Stimulated activated CD8-positive, alpha-beta memory T cell treated with anti-CD3 and anti-CD28 coated beads, Interleukin-7, amount 100 ng/mL, for 24 hours (primary cell): ENCODE measurements at places on chromosomes 6 and 20.
A peak's percentile ranks its signal among the peaks of the same experiment; 100 is the strongest.

DNA sequence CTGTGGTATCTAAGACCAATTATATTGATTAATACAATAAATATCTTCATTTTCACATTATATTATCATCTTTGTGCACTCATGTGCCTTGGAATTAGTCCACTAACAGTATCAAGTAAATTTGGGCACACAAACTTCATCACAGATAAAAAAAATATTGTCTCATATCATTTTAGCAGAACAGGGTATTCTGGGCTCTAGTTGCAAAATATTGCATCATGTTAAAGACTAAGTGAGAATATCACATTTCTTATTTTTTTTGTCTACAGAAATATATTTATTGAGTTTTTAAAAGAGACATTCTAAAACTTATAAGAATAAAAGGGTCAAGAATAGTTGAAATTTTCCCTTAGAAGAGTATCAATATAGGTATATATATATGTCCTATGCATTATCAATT lies 754.1 kb upstream of the MAN1A1 start:
- DNase-seq: no peak

DNA sequence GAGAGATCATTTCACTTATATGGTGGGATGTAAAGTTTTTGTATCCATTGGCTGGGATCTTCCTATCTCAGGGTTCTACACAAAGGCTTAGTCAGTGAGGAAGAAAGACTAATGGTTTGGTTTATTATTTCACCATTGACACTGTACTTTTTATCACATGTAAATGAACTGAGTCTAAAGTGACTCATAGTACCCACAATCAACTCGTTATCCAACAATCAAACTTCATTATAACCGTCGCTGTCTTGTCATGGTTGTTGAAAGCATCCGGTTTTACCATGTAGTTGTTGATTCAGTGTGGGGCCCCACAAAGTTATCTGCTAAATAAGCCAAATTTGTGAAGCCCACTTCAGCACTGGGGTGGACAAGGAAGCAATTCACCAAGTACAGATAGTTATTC lies 55.8 kb upstream of the MTRF1L start:
- DNase-seq: no peak

DNA sequence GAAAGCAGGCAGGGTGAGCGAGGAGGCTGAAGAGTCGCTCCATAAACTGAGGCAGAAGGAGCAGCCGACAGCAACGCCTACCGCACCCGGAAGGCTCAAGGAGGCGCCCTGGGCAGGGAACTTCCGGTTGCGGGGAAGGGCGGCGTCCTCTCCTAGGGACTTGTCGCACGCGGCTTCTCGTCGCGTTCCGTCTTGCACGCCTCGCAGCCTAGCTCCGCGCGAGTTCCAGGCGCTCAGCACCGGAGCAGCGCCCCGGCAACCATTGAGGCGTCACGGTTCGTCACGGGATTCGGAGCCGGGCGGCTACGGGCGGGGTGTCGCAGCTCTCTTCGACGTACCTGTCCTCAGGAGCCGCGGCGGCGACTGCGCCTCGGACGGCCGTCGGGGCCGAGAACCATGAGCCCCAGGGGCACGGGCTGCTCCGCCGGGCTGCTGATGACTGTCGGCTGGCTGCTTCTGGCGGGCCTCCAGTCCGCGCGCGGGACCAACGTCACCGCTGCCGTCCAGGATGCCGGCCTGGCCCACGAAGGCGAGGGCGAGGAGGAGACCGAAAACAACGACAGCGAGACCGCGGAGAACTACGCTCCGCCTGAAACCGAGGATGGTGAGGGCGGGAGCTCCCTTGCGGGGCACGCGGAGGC lies at the start of gene SPACA1:
Gene SPACA1 (plus strand): TSS at position 332 of the 641 bp plus-strand sequence. CDS start 65 bp downstream, at position 397.
- no peak for DNase-seq

DNA sequence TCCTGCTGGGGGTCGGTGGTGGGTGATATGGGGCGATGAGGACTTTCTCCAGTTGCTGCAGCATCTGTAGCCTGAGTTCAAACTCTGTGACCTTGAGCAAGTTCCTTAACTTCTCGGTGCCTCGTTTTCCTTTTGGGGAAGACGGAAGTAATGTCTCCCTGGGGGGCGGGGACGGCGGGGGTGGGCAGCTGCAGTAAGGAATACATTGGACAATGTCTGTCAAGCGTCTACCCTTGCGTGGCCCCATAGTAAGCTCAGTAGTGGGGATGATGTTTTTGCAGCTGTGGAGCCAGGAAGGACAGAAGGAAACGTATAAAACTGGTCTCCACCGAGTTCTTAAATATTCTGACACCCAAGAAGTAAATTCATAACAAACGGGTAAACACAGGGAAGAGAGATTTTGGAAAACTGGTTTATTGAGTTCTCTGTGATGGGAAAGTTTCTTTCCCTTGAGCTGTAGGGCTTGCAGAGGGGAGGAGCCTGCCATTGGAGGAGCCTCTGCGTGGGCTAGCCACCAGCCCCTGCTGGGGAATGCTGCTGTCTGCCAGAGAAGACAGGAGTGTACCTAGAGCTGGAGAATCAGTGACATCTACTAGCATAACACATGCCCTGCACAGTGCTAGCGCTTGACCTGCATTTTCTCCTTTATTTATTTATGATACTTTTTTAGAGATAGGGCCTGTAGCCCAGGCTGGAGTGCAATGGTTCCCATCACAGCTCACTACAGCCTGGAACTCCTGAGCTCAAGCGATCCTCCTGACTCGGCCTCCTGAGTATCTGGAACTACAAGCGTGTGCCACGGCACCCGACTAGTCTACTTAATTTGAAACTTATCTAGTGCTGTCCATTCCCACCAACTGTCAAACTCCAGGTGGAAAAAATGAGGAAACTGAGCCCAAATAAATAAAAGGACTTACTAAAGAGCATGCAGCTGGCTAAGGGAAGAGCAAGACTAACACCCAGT lies 1.2 kb upstream of the ACSS1 start:
- no peak for DNase-seq

GRCh38 chr6:2197177-2197671 lies 48.2 kb downstream of the GMDS start:
- DNase-seq: no peak

DNA sequence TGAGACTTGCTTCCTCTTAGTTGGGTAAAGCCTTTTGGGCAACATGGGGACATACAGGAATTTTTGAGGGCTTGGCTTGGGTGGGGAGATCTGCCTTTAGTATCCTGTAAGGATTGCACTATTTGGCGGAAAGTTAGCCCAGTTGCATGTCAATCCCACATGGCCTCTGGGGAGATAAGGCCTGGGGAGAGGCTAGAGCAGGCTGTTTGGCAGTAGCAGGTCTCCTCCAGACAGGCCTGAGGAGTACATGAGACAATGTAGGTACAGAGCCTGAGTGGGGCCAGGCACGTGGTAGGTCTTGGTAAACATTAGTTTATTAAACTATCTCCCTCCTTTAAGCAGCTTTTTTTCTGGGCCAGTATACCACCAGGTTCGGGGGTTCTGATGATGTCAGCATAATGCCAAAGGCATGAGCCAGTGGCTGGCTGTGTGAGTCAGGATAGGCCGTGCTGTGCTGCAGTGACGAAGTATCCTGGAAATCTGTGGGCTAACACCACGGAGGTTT lies 147.9 kb downstream of the VEGFA start:
- DNase-seq: no peak

GRCh38 chr6:42104804-42105125 lies 37.7 kb downstream of the C6orf132 start:
- DNase-seq: no peak

DNA sequence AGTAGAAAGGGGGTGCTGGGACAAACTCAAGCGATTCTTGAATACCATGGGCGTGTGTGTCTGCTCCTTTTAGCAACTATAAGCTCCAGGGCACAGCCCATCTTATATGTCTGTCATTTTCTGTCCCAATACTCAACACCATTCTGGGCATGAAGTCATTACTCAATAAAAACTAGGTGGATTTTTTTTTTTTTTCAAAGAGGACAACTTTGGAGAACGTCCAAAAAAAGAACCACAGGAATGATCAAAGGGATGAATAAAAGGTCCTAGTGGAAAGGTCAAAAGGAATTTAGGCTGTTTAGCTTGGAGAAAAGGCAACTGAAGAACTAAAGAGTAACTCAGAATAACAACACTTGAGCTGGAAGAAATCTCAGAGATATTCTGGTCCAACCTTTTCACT lies 24.4 kb downstream of the UQCC1 start:
- no peak for DNase-seq

- no peak for DNase-seq
These were observed 41.3 kb downstream of the EDN1 start for GRCh38 chr6:12331474-12331873.

DNA sequence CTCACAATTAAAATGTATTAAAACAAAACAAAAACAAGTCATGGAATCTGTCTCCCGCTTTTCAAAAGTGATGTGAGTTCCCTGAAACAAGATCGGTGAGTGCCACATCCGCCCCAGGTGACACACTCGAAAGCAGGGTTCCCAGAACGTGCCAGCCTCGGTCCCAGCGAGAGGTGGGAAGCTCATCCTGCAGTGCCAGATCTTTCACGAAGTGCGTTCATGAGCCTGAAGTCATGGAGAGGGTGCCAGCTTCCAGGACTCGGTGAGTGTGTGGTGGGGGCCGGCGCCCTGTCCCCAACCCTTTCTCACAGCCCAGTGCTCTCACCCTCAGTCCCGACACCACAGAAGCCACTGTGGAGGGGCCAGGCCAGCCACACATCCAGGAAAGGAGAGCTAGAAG lies 127.4 kb downstream of the WDR27 start:
- DNase-seq: no peak

GRCh38 chr6:142737368-142738034 lies 207.5 kb downstream of the HIVEP2 start:
- DNase-seq: no peak

DNA sequence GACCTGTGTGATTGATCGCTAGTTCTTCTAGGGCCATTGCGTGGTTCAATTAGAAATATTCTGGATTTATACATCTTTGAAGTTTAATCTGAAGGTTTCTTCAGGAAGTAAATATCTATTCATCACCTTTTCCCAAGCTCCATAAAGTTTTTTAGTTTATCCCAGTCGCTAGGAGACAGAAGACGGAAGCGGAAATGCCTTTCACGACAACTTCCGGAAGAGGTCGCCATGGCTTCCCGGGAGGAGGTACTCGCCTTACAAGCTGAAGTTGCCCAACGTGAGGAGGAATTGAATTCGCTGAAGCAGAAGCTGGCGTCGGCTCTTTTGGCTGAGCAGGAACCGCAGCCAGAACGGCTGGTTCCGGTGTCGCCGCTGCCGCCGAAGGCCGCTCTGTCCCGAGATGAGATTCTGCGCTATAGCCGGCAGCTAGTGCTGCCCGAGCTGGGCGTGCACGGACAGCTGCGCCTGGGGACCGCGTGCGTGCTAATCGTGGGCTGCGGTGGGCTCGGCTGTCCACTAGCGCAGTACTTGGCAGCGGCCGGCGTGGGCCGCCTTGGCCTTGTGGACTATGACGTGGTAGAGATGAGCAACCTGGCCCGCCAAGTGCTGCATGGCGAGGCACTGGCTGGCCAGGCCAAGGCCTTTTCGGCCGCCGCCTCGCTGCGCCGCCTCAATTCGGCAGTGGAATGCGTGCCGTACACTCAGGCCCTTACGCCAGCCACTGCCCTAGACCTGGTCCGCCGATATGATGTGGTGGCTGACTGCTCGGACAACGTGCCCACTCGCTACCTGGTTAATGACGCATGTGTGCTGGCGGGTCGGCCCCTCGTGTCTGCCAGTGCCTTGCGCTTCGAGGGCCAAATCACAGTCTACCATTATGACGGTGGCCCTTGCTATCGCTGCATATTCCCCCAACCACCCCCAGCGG lies at the start of gene MOCS3:
Gene MOCS3 (plus strand): TSS at position 204 of the 928 bp plus-strand sequence. CDS start 25 bp downstream, at position 229.
- DNase-seq: peak; percentile 61

- no peak for DNase-seq
These were observed 757.0 kb upstream of the MMS22L start for GRCh38 chr6:98039904-98040607.

- no peak for DNase-seq
These were observed 47.9 kb upstream of the ISM1 start for GRCh38 chr20:13173201-13173600.

DNA sequence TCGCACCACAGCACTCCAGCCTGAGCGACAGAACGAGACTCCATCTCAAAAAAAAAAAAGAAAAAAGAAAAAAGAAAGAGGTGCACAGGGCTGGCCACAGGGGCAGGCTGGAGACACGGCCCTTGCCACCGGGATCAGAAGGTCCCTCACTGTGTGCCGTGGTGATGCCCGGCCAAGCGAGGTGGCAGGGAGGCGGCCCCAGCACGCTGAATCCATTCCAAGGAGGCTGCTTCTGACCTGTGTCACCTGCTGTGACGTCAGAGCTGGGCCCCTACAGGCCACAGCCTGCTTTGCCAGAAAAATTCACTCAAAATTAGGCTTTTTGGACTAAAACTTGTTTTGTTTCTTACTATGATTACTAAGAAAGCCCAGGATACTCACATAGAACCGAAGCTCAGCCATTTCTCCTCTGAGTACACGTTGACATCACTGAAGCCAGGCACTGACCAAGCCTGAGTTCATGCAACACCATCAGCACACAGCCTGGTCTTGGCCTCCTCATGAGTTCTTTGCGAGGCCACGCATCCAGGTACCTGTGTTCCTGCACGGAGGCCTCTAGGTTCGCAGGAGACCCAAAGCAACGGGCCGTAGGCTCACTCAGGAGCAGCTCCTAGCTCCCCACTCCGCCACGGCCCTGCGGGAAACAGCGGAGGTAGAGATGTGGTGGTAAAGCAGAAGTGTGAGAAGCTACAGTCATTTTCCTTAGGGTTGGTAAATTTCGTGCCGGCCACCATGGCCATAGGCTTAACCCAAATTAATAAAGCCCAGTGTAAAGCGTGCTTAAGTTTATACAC lies 67.8 kb downstream of the THBS2 start:
- no peak for DNase-seq

- DNase-seq: no peak
These were observed 35.4 kb upstream of the HMGN3 start for GRCh38 chr6:79269877-79270276.

- DNase-seq: no peak
These were observed 60.9 kb downstream of the COL9A1 start for GRCh38 chr6:70241991-70242420.

DNA sequence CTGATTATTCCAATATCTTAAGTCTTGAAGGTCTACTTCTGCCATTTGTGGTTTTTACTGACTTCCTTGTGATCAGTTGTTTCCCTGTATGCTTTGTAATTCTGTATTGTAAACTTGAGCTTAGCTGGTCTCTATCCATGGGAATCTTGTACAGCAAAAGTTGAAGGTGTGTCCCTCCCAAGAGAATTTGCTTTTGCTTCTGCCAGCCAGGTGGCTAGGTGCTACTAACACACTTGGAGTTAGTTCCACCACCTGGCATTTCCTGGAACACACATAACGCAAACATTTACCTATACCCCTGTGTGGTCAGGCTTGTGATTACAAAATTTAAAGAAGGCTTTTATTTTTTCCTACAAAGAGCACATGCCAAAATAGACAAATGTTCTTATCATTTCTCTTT lies 141.2 kb downstream of the GRM4 start:
- no peak for DNase-seq

- no peak for DNase-seq
These were observed 46.0 kb downstream of the DACT2 start for GRCh38 chr6:168273441-168274036.

- DNase-seq: no peak
These were observed 143.4 kb upstream of the PHACTR1 start for GRCh38 chr6:12572896-12573827.

DNA sequence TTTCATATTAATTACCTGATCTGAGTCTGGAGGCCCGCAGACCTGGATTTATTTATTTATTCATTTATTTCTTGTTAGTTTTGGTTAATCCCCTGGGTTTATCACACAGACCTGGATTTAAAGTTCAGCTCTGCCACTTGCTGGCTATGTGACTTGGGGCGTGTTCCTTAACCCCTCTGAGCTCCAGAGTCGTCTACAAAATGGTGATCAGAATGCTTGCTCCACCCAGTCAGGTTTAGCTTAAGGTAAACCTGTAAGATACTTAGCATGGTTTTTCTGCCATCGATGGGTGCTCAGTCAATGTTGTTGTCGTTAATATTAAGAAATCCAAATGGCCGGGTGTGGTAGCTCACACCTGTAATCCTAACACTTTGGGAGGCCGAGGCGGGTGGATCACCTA lies 23.4 kb downstream of the SHLD1 start:
- no peak for DNase-seq
